Activated CD4-positive, alpha-beta T cell treated with anti-CD3 and anti-CD28 coated beads for 48 hours (primary cell): ENCODE measurements at places on chromosomes 6 and 20.

DNA sequence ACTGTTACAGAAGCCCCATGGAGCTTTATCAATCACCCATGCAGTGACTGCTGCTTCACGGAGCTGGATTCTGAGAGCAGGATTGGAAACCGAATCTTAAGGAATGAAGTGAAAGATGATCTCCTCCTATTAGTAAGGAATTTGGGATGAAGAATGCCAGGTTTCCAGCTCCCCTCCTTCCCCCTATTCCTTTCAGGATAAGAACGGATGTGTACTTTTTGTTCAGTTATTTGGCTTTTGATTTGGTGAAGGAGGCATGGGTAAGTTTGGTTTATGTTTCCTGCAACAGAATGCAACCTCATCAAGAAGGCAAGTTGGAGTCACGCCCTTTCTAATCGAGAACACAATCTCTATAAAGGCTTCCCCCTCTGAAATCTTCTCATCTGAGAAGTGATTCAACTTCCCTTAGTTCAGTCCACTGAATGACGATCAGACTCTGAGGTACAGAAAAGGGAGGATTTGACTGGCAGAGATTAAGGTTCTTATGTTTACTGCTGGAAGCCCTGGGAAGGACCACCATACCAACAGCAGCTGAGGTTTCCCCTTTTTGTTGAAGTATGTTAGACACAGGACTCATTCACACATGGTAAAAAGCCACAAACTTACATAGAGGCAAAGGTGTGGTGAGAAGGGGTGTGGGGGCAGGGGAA, 5.5 kb downstream of the ELMO2 start:
- peak; percentile 11 for DNase-seq

- no peak for DNase-seq
Observed at GRCh38 chr6:89970609-89971337, 76.5 kb downstream of the GJA10 start.

DNA sequence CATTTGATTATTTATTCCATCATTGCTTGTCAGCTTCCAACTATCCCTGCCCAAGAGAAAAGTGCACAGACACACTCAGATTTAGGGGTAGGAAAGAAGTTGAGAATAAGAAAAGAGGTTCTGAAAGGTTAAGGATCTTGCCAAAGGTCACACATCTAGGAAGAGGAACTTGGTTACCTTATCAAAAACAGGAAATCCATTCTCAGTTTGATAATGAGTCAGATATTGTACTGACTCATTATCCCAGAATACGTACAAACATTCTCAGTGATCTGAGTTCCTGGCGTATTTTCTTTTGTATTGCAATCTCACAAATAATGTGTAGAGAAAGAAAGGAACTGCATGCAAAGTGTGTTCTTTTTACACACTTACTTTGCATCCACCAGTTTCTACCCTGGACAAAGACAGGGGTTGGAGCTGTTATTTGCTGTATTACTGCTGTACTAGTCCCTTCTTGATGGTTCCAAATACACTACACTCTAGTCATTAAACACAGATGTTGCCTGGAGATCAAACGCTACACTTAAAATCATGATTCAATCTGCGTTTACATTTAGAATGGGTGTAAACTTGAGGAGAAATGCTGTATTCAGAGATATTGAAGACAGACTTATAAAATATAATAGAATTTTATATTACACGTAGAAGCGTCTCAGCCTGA, 545.7 kb downstream of the PRKN start:
- no peak for DNase-seq

- DNase-seq: no peak
Observed at GRCh38 chr6:90087106-90087833, 193.0 kb downstream of the GJA10 start.

DNA sequence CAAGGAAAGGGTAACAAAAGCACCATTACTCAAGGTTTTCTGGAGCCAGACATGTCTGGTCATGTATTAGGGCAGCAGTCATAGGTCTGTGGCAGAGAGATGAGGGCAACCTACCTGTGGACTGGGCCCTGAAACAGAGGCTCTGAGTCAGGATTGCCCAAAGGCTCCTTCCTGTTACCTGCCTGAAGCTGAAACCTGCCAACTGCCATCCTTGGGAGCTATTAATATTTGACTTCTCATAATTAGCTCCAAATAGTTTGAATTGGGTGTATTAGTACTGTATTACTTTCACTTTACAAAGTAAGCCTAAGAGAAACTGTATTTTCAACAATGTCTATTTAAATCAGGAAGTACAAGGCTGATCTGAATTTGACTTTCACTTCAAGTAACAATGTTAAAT, 72.0 kb upstream of the TBX18 start:
- DNase-seq: no peak

DNA sequence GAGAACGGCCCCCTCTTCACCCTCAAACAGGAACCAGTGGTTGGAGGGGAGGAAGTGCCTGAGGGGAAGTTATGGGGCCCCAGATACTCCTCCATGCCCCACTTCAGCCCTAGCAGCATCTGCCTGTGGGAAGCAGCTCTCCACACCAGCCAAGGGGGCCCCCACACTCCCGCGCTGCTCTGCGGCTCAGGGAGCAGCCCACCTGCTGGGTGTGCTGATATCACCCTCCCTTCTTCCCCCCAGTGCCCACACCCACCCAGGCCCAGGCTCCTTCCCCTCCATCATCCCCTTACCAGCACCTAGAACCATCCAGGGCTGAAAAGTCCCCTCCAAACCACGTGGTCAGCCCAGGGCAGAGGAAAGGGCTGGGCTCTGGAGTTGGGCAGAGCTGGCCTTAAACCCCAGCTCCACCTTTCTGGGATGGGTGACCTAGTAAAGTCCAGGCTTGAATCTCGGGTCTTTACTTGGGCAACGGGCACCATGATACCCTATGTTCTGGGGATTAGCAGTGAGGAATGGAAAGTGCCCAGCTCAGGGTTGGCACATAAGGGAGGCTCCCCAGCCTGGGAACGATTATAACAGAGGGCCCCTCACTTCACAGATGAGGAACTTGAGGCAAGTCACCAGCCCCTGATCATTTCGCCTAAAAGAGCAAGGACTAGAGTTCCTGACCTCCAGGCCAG, 663 bp downstream of the LST1 start:
- peak; percentile 15 for DNase-seq

DNA sequence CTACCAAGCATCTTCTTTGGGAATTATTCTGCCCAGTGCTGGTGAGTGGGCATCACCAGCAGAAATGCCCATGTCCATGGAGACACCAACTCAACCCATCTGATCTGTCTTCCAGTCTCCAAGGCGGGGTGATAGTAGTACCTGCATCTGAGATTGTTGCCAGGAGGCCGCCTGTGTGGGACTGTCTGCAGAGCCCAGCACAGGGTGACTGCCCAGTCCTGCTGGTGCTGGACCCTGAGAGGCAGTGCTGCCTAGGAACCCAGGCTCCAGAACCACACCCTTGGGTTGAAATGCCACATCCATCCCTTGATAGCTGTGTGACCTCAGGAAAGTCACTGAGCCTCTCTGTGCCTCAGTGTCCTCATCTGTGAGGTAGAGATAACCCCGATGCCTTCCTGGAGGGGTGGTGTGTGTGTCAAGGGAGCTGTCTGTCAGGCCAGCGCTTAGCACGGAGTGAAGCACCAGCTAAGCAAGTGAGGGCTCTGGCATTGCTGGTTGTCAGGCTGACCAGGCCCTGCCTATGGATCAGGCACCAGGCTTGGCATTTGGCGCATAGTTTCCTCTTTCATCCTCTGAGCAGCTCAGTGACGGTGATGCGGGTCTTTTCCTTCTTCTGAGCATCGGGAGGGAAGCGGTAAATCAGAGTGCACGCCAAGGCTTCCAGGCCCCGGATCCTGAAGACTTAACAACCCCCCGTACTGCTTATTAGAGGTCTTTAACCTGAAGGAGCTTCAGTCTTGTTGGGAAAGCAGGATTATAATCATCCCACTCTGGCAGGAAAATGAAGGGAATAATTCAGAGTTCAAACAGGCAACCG, 268.2 kb downstream of the CDH4 start:
- no peak for DNase-seq

- DNase-seq: no peak
Observed at GRCh38 chr6:11320914-11321597, 88.6 kb upstream of the NEDD9 start.

DNA sequence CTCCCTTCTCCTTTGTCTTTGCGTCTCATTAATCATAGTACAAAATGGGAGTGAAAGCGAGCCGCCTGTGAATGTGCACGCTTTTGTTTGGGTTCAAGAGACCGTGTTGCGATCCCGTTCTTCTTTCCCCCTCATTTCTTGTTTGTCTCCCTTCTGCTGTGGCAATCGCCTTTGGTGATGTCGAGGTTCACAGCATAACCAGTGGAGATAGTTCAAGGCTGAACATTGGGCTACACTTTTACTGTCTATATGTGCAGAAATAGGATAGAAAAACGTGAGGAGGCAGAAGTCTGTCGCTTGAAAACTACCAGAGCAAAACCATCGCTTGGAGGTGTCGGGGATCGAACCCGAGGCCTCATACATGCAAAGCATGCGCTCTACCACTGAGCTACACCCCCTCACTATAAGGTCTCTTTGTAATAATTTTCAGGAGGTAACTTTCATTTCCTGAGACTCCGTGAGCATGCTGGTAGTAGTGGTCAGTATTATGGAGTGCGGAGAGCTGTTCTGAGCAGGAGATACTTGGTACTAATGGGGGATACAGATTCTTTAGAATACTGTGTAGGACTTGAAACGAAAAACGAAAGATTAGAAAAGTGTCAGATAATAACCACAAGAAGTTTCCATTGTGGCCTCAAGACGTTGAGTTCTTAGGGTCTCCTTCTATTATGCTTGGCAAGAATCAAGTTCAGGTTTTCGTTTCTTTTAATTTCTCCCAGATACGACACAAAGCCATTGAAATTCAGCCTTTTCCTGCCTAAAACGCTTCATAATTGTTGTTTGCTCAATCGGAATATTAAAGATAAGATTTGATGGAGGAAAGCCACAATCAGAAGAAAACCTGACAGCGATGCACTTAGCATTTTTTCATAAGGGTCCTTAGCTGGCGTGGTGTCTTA, 106.6 kb downstream of the TRIM27 start:
- DNase-seq: peak; percentile 70

DNA sequence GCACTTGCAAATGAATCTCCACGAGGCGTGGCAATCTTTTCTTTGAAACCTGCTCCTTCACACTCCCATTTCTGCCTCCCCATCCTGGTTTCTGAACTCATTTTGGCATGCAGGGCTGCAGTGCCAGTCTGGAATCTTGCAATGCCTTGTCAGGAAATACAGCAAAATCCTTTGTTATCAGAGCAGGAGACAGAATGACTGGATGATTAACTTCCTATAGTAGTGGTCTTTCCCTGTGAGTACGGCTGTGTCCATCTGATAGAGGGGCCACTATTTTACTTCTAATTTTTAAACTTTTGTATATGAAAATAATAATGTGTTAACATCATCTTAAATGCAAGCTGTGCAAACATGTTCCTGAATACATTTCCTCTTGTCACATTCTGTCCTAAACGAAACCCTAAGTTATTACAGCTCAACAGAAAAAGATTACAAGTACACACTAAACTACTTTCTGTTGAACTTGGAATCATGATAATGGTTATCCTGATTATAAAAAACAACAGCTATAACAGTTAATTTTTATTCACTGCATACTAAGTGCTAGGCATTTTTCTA, 140.2 kb downstream of the KIF13A start:
- no peak for DNase-seq

DNA sequence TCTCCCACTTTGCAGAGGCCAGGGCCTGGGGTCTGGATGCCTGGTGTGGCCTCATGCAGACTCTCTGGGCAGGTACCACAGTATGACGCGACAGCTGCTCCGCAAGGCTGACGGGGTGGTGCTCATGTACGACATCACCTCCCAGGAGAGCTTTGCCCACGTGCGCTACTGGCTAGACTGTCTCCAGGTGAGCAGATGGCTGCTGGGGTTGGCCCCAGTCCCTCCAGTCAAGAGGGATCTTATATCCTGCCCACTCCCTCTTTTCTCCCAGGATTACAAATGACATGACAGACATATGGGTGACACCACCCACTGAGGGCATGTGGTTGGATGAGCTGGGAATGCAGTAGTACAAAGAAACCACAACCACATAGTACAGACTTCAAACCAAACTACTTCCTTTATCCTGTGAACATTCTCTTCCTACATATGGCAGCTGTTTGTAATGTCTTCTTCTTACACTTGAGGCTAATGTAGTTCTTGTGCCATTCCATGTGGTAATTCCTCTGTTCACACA, 29.9 kb downstream of the RAB44 start:
- no peak for DNase-seq

- DNase-seq: no peak
Observed at GRCh38 chr6:5308066-5308465, 46.8 kb downstream of the FARS2 start.

- no peak for DNase-seq
Observed at GRCh38 chr20:39778847-39779604, 816.9 kb downstream of the DHX35 start.

GRCh38 chr6:107323133-107323785, 136.1 kb downstream of the PDSS2 start:
- no peak for DNase-seq

- DNase-seq: no peak
Observed at GRCh38 chr6:145845557-145845956, 31.0 kb upstream of the FBXO30 start.

GRCh38 chr6:139253656-139254055, 38.1 kb downstream of the TXLNB start:
- no peak for DNase-seq

- DNase-seq: no peak
Observed at GRCh38 chr6:48110436-48111142, 408 bp downstream of the PTCHD4 start.

GRCh38 chr6:170287371-170287876, 3.5 kb downstream of the DLL1 start:
- DNase-seq: no peak

- no peak for DNase-seq
Observed at GRCh38 chr6:90695316-90695715, 108.4 kb upstream of the MAP3K7 start.

DNA sequence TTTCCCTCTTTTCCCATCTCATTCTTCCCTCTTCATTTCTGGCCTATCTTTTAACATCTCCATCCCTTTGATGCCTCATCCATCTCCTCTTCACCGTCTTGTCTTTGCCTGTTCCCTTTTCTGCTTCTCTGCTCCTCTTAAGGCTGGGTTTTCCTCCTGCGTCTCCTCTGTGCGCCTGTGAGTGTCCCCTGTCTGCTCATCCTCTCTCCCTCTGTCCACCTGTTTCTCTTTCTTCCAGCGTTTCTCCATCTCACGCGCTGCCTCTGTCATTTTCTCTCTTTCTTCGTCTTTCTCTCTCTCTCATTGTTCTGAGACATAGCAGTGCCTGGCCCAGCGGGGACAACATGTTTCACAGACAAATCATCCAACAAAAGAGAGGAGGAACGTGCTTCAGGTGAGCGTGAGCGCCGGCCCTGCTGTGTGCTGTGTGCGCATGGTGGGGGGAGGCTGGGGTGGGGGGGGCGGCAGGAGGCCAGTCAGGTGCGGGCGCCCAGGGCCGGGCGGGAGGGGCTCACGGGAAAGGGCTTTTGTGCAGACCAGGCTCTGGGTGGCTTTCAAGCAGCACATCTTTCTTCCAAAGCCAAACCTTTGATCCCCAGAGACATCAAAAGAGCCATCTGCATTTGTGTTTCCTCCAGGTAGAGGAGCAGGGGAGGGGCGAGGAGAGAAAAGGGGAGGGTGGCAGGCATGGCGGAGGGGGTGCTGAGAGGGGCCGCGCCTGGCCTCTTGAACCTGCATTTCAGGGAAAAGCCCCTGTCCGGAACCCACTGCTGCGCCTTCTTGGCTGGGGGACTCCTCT, 121.3 kb downstream of the VEGFA start:
- no peak for DNase-seq
